ENCODE measurements at places on chromosomes 3 and 15. TPM values are rescaled to one million over a fixed set of nuclear protein-coding genes. Genes with fewer than 3 reads are reported as not detected.

SERINC4 gene
- 0.36 TPM for total RNA-seq

DNA sequence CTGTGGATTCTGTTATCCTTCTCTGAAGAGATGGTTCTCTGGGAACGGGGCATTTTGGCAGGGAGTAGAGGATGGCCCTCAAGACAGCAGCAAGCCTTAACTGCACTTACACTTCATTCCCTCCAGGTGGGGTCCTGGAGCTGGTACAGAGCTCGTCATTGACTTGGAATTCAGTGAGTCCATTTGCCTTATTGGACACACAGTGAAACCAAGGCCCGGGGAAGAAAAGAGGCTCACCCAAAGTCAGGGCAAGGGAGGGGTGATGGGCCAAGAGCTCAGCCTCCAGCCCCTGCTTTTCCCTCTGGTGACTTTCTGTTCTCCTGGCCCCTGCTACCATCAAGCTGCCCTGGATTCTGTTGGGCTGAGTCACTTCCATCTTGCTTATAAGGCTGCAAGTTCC, 125.6 kb downstream of the ETFA start:
- peaks cover 15% of the 10 kb centered on the region for H3K4me1 ChIP-seq
- no peaks in the 10 kb centered on the region for H3K36me3 ChIP-seq
- H3K27me3 ChIP-seq = peaks cover 32% of the 10 kb centered on the region
- no peak overlapping the region for H3K4me3 ChIP-seq
- no peak for DNase-seq

ACP3 gene
- total RNA-seq = 9.1 TPM

GRCh38 chr15:89143503-89144162, 55.4 kb downstream of the ABHD2 start:
- no peaks in the 10 kb centered on the region for H3K27me3 ChIP-seq
- H3K4me3 ChIP-seq = no peak overlapping the region
- H3K4me1 ChIP-seq = peaks cover 20% of the 10 kb centered on the region
- peaks cover 3% of the 10 kb centered on the region for H3K36me3 ChIP-seq
- DNase-seq = no peak

DNA sequence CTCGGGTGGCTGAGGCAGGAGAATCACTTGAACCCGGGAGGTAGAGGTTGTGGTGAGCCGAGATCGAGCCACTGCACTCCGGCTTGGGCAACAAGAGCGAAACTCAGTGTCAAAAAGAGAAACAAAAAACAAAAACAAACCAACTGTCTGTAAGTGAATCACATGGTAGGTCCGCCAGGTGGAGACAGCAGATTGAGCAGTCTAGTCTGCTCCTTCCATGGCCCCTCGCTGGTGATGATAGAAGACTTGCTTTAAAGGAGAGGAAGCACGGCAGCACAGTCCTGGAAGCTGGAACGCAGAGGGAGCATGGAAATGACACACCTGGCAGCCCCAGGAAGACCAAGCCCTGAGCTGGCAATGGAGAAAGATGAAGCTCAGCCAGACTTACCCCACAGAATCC, 31.4 kb upstream of the MGLL start:
- no peak overlapping the region for H3K4me3 ChIP-seq
- no peak overlapping the region for H3K27ac ChIP-seq
- peaks cover 1% of the 10 kb centered on the region for H3K4me1 ChIP-seq
